ENCODE measurements at places on chromosomes 6 and 20.

DNA sequence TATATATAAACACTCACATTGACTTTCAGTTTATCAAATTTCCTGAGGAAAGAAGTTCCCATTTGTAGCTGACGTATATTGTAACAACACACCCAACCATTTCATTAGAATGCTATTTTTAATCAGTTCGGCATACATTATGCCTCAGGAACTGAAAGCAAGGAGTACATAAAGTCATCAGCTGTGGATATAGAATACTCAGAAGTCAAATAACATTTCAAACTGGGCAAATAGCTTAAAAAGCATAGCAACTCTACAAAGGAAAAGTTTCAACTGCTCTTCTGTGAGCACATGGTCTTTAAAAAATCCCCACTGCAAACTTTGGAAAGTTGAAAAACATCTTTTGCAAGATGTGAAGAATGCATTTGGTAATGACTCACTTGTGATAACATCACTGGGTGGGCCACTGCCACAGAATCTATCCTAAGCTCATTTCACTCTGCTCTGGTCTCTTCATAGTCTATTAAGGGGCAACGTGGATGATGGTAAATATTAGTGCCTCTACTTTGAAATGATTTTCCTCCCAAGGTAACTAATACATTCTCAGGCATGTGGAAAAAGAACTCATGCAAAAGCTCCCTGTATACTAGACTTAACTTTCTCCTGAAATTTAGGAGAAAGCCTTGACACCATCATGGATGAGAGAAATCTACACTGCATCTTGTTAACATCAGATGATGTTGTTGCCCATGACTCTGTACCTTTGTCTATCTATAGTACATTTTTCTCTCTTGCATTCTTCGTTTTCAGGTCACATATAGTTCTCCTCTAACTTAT lies 49.2 kb downstream of the FYN start:
- DNase-seq: no peak

DNA sequence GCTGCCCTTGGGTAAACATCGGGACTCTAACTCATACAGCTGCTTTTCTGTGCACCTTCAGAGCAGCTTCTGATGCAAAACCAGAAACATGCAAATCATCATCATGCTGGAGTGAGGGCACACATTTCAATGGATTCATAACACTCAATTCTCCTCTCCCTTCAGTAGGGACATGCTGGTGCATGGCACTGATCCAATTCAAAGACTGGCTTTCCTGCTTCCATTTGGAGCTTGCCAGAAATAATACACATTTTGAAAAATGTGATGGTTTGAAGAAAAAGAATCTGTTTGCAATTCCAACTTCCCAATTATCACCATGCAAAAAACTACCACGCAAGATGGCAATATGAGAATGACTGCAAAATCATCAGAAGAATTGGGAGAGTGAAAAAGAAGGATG lies 65.2 kb upstream of the PDE10A start:
- no peak for DNase-seq

GRCh38 chr20:44123251-44123650 lies 63.7 kb downstream of the JPH2 start:
- no peak for DNase-seq

GRCh38 chr6:30184417-30185031 lies 21.2 kb downstream of the TRIM15 start:
- no peak for DNase-seq

- peak; percentile 56 for DNase-seq
These were observed 39.7 kb upstream of the TULP1 start for GRCh38 chr6:35552285-35552917.

DNA sequence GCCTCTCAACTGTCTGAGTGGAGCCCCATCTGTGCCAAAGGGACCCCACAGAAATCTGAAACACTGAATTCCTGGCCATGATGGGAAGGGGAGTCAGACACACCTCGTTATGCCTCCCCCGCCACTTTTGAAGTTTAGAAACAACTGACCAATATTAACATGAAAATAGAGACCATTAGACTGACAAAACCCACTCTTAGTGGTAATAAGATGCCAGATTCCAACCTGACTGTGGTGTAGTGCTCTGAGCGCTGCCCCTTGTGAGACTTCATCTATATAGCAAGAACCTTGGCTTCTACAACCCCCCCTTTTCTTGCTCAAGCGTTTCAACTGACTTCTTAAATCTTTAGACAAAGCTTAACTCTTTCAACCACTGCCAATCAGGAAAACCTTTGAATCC lies 46.1 kb upstream of the UNC93A start:
- DNase-seq: no peak

GRCh38 chr6:12007887-12008286 lies 4.2 kb upstream of the HIVEP1 start:
- DNase-seq: no peak
